Bronchial epithelial cell (primary cell): ENCODE measurements at places on chromosomes 4 and X.

DNA sequence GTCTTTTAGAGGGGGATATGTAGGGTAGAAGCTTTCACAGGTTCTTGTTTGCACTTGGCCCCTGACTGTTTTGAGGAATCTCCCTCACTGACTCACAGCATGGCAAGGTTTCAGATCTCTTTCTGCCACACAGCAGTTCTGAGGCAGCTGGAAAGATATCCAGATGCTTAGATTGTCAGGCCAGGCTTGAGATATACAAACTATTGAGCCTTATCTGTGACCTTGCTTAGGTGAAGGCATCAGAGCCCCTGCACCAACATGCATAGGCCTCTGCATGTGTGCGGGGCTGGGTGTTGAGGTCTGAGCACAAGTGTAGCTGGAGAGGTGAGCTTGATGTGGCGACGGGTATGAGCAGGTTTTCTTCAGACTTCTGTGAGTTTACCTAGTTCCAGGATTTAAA is 80.9 kb upstream of the MSANTD1 start:
- peak; percentile 48 for DNase-seq

GRCh38 chr4:155658681-155659064 is 8.0 kb upstream of the GUCY1A1 start:
- no peak for DNase-seq

GRCh38 chrX:152025656-152026440 is 51.4 kb upstream of the GABRE start:
- DNase-seq: peak; percentile 17

DNA sequence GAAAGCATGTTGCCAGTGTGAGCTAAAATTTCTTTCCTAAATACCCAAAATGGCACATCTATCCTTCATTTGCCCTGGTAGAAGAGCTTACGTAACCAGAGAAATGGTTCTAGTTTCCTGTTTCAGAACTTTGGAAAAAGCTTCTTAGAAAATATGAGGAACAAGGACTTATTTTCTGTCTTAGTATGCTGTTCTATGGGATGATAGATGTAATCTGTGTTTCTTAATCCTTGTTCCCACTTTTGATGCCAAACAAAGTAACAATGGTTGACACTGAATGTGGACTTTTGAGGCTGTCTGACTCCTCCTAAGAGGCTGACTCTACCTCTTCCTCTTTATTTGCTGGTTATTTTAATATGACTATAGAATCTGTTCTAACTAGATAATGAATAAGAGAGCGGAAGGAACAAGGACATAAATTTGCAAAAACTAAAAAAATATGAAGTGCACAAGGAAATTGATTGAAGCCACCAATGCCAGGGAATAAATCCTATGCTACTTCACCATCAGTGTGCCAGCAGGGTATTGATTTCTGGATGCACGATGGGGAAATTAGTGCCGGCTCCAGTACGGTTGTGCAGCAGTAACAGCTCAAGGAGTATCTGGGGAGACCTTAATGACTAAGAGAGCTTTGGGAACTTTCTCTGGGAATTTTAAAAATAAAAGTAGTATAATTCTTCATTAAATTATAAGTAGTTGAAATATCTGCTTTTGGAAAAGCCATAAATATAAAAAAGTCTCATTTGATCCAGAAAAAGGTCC is 39.4 kb upstream of the TET2 start:
- DNase-seq: no peak

DNA sequence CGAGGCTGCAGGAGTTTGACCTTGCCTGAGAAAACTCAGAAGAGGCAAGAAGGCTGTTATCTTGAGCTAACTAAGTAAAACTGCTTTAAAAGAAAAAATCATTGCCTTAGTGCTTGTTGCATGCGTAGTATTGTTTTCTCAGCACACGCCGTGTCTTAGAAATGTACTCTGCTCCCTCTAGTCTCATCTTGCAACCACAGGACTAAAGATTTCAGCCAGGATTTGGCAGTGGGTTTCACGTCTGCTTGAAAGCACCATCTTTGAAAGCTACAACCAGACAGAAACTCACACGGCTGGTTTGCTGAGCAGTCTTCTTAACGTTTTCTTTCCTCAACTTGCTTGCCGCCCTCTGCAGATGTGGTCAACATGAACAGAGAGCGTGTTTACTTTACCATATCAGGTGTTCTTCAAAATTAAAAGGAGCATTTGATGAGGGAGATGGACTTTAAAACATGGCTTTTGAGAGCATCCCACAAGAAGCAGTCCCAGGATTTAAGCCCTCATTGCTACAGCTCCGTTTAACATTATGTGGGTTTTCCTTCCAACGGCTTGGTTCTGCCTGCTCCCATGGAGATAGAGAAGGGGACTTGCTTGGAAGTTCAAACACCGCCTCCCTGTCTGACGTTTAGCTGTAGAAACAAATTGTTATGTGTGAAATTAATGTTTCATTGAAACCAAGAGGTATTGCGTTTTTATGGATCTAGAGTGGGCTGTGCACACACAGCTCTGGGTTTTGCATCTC is 3.4 kb downstream of the SORCS2 start:
- no peak for DNase-seq

GRCh38 chr4:7202411-7202810 is 10.1 kb downstream of the SORCS2 start:
- no peak for DNase-seq

DNA sequence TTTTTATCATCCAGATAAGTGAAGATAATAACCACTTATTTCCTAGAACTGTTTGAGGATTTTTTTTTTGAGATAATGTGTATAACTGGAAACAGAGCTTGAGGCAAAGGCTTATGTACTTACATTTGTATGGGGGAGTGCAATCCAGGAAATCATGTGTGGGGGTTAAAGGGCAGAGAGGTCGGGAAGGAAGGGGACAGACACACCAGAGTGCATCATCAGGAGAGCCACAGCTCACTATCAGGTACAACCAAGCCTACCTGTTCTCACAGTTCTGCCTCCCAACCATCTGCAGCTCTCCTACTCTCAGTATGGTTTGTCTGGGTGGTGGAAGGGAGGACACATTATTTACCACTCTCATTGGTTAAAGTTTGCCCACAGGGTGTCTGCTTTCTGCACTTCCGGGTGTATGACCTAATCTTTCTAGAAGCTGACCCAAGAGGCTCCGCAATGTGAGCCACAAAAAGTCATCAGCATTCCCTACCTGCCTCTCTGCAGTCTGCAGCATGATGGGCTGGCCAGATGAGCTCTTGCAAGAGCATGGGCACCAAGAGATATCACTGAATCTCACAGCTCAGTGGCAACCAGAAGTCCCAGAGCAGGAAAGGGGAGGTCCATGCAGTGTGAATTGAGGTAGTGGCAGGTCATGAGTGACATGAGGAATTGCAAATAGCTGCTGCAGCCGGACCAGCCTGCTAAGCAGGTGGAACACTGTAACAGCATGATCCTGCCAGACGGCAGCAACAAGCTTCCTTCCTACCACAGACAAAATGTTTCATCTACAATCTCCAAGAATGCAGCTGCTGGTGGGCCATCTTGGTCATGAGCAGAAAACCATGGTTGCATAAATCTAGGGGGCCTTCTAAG is 36.9 kb upstream of the SPRY1 start:
- DNase-seq: no peak

GRCh38 chrX:112704187-112704586 is 24.4 kb upstream of the LHFPL1 start:
- no peak for DNase-seq

DNA sequence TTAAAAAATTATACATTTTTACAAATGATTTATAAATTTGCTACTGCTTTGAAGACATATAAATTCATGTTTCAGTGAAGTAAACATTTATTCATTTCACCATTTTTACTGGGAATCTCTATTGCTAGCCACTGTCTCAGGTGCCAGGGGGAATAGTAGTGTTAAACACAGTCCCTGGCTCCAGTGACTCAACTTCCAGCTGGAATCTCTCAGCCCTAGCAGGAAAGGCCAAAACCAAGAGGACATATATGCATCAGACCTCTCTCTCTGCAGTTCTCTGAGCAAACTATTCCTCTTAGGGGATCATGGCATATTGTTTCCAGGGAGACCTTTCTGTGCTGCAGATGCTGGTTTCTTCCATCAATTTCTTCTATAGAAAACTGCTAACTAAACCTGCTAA is 1009.0 kb upstream of the LCORL start:
- no peak for DNase-seq

DNA sequence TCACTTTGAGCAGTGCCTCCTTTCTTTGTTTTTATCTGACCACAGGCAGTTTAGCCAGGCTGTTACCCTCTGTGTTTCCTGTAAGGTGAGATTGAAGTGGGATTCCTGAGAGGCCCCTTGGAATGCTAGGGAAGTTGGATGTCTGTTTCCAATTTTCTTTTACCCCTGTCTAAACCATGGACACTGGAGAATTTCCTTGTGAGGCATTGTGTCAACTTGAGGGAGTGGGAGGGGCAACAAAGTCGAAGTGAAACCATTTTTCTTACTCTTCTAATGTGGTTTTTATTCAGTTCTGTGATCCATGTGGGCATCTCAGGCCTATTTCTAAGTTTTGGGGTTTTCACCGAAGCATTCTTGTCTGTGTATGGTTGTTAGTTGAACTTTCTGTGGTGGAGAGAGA is 296.1 kb upstream of the UGT8 start:
- no peak for DNase-seq

DNA sequence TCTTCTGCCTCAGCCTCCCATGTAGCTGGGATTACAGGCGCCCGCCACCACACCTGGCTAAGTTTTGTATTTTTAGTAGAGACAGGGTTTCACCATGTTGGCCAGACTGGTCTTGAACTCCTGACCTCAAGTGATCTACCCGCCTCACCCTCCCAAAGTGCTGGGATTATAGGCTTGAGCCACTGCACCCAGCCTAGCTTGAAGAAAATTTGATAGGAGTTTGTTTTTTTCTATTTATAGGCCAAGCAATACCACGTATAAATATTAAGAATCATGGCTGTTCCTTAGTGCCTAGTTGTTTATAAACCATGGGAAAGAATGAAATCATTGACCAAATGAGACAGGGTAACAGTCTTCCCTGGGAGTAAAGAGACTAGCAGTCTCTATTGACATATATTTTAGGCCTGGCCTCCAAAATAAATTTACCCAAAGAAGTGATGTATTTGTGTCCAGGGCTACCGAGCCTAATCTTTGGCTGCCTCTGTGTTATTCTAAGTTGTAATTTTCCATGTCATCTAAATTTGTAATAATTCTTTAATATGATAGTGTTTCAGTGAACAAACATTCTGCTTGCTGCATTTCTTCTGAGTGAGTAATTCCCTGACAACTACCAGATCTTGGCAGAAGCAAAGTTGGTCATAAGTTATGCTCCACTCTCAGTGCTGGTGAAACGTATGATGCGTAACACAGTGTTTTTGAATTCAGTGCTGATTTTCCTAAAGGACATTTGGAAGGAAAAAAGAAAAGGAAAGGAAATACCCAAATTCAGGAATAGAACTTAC is 10.3 kb downstream of the PKD2 start:
- DNase-seq: peak; percentile 86

DNA sequence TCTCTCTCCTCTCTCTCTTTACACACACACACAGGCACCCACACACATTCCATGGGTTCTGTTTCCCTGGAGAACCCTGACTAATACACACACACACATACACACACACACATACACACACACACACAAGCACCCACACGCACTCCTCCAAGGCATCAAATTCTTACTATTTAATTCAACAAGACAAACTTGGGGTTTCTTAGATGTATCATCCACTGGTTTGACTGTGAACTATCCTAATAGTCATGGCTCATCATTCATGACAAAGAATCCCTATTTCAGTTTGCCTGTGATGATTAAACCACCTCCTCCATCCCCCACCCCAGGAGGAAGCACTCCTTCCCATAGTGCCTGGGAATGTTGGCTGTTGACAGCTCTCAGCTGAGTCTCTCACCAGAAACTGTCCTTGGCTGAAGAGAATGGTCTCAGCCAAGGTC is 98.2 kb downstream of the USP46 start:
- peak; percentile 91 for DNase-seq

DNA sequence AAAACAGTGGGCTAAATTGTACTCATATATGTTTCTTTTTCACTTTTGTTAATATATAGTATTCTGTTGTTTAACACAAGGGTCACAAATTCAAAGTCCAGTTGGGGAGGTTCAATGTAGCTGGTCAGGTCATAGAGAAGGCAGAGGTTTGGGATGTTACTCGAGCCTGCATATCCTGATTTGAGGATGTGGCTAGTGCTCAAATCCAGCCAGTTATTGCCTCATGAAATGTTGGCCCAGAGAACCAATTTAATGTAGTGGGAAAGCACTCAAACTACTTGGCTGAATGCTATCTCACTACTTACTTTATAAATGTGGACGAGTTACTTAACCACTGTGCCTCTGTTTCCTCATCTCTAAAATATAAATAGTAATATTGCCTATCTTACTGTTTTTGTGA is 12.5 kb downstream of the USO1 start:
- no peak for DNase-seq

DNA sequence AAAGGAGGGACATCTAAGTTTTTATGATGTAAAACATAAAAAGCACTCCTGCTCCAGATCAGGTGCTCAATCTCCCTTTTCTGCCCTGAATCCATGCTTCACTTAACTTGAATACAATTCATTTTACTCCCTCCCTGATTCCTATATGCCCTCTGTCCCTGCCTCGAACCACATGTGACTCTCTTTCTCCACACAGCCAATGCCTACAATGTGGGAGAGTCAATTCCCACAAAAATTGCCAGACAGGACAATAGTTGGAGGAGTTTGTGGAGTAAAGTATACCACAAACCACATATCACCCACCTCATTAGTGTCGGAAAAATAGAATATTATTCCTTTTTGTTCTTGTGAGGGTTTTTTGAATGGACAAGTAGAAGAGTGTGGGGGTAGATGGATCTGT is 9.7 kb downstream of the AMMECR1 start:
- DNase-seq: no peak

DNA sequence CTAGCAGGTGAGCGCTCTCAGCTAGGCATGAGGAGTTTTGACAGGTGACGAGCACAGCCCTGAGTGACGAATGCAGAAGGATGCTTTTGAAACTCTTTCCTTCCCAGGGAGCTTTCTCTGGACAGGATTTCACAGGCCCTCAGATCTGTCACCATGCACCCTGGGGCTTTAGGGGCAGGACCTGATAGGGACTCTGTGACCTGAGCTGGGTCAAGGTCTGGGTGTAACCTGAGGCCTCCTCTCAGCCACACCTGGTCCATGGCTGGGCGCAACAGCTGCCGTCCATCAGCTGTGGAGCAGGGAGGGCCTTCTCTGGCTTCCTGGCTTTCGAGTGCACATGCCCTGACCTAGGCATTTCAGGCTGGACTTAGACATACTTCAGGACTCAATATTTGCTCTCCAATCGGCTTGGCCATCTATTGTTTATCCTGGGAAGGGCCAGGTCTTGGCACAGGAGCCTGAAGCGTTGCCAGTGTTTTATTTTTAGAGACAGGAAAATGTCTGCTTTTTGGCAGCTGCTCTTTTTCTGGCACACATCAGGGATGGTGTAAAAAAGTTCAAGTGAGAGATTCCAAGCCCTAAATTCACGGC is 56.4 kb downstream of the C4orf51 start:
- no peak for DNase-seq

GRCh38 chrX:45745479-45745878 is 544.8 kb upstream of the DIPK2B start:
- DNase-seq: no peak
